ENCODE measurements at places on chromosomes 11 and 22.

DNA sequence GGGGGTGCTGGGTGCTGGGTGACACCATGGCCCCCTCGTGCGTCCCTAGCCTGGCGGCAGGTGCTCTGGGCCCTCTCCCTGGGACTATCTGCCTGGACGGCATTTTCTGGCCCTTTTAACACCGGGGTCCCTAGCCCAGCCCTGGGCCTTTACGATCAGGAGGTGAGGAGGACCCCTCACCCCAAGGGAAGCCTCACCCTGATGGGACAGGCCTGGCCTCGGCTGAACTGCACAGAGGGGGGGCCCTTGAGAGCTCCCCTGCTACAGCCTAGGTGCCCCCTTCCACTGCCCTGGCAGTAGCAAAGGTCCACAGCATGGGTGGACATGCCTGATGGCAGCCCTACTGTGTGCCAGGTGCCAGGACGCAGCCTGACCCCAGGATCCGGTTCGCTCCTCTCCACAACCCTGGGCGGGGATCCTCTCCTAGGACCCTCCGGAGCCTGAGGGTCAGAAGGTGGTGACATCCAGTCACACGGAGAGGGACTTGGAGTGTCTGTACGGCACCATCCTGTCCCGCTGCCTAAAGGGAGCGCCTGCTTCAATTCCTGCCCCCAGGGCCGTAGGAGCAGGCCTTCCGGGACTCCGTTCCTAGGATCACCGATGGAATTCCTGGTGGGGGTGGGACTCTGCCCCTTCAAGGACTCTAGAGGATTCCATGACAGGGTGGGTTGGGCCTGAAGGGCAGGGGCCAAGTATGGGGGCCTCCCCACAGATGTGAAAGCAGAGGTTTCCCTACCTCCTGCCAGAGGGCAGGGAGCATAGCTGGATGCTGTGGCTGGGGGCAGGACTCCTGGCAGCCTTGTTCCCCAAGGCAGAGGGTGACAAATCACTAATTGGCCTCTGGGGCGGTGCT is 33.0 kb upstream of the TH start:
- no peak for DNase-seq

DNA sequence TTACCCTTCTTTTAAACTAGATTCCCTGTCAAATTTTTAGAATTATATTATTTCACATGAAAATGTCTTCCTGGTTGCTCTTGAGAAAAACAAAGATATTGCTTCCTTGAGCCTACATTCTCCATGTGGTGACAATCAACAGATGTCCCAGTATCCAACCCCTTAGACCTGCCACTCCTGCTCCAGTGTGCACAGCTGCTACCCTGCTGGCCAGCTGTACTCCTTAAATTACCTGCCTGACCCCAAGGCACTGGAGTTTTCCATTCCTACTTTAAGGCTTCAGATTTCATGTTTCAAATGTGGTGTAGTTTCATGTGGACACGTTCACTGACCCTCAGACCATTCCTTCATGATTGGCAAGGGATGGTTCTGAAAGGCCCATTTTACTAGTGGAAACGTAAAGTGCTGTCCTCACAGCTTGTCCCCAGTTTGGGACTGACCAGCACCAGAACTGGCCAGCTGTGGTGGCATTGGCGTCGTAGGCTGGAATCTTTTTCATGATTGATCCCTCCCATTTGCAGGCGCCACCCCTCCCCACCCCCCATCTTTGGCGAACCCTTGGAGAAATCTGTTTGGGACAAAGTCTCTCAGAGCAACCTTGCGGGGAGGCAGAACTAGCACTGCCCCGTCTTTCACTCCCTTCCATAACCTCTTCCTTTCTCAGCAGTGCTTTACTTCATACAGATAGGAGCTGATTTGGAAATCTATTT is 123.5 kb downstream of the DBX1 start:
- peak; percentile 37 for DNase-seq

- peak; percentile 52 for DNase-seq
Measured at GRCh38 chr11:10809373-10810160, 841 bp upstream of the EIF4G2 start.

DNA sequence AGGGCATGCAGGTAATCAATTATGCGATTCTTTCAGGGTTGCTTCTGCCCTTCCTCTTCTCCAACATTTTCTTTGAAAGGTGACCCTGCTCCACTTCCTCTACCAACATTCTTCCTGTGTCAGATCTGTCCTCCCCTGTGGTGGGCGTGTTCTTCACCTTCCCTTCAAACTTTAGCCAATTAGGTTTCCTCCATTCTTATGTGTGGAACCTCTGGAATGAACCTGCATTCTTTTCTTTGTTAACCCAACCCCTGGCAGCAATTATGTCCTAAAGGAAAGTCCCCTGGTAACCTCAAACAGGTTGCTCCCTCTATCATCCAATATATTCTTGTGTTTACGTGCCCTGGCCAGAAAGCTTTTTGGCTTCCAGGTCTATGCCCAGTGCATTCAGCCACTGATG is 22.4 kb downstream of the KIRREL3 start:
- DNase-seq, result no peak

GRCh38 chr11:46108751-46109150 is 12.5 kb downstream of the PHF21A start:
- DNase-seq, result no peak

DNA sequence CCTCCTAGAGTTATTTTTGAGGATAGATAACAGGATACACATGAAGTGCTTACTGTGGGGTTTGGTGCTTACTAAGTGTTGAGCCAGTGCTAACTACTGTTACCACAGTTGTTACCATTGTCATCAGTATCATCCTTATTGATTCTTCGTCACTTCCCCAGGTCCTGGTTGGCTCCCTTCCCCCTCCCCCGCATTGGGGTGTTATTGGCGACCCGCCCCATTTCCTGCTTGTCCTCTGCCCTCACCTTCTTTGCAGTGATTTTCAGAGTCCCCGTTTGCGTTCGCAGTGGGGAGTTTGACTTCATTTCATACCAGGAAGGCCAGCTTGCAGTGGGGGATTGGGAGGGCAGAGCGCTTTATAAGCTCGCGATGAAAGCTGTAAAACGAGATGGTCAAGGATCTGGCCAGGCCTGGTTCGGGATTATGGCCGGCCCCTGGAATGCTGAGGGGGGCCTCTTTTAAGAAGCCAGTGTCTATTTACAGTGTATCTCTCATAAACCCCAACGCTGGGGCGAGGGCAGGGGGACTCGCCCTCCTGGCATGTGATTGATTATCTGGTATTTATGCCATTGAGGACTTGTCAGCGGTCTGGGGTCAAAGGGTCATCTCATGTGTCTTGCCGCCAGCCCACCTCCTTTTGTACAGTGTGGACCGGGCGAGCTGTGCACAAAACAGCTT is 84.6 kb upstream of the NNMT start:
- no peak for DNase-seq

GRCh38 chr11:44246726-44247125 is 63.2 kb downstream of the ALX4 start:
- DNase-seq, result no peak

DNA sequence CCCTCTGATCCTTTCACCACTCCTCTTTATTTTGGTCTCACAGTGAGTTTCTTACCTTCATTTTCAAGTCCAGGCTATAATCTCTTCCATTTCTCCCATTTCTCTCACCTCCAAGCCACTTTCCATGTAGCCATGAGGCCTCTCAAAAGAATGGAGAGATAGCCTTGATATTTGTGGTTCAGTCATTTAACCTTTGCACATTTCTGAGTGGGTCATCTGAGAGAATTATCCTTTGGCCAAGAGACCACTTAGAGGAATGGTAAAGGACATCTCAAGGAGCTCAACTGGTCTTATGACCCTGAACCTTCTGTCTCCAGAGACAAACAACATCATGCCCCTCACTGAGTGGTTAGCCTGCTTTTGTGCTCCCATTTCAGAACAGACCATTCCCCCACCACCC is 121.1 kb downstream of the KIRREL3 start:
- DNase-seq, result no peak

Data from NCI-H1092 treated with DMSO at 0.1 percent for 48 hours (cell line).